ENCODE measurements at places on chromosomes 4 and X. TPM values are rescaled to one million over a fixed set of nuclear protein-coding genes. Genes with fewer than 3 reads are reported as not detected.

DNA sequence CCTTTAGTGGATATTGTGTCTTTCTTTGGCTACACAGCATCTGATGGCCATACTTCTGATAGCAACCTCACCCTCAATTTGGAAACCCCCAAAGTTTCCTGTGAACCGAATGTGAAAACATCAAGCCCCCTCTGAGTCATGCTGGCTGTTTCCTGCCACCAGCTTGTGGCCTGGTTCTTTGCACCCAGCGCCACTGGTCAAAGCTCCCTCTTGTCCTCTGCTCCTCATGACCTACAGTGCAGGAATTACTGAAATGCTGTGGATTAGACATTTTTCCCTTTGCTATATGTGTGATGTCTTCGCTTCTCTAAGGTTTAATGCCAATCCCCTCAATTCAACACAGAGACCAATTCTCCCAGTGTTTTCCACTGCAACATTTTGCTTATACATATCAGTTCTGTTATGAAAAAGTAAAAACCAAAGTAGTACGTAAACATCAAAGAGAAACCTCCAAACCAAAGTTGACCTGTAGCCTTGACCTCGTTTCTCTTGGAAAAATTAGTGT is 224.0 kb upstream of the TENM3 start:
- no peak for DNase-seq

- no peak for DNase-seq
Observed at GRCh38 chr4:1413687-1414479, 7.6 kb upstream of the NKX1-1 start.

DNA sequence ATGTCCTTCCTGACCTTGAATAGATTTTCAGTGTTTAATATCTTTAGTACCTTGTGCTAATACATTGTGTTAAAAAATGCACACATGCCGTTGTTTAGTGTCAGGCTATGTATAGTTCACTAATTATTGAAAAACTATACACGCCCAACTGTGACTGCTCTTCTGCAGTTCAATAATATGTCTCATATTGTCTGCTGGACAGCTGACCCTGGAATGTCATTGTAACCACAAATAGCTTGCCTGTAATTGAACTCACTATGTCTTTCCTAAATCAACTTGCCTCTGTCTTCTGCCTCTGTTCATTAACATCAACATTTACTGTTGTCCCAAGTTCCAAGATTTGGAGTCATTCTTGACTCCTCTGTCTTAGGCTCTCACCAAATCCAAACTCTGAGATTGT is 114.5 kb downstream of the TMA16 start:
- DNase-seq = no peak

DNA sequence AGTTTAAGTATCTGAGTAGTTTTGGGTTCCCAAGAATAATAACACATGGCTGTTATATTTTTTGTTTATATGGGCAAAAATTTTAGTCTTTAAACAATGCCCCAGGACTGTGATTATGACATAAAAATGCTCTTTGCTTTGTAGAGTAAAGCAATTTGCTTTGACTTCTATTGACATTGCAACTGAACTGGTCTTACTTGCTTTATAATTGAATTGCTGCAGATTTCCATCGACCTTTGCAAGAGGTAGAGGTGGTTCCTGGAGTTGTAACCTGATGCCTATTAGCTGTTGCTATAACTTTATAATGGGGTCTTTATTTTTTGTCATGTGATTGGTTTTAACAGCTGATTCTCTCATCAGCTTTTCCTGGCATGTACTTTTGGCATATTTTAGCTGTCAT is 302.9 kb downstream of the ARHGAP10 start:
- DNase-seq = no peak

DNA sequence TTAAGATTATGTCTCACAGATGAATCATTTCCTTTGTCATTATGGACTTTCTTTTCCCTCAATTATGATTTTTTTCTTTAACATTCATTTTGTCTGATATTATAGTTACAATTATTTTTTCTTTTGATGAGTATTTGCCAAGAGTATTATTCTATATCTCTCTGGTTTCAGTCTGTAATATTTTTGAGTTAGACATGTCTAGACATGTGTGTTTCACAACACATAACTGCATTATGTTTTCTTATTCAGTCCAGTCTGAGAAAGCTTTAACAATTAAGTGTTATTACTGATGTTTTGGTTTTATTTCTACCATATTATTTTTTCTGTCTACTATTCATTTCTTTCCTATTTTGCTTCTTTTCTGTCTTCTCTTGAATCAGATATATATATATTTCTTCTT is 108.3 kb upstream of the MID1IP1 start:
- DNase-seq = no peak

GRCh38 chr4:78645853-78646757 is 94.5 kb downstream of the ANXA3 start:
- DNase-seq = no peak

- DNase-seq = no peak
Observed at GRCh38 chrX:85544609-85545008, 165.1 kb upstream of the POF1B start.

DNA sequence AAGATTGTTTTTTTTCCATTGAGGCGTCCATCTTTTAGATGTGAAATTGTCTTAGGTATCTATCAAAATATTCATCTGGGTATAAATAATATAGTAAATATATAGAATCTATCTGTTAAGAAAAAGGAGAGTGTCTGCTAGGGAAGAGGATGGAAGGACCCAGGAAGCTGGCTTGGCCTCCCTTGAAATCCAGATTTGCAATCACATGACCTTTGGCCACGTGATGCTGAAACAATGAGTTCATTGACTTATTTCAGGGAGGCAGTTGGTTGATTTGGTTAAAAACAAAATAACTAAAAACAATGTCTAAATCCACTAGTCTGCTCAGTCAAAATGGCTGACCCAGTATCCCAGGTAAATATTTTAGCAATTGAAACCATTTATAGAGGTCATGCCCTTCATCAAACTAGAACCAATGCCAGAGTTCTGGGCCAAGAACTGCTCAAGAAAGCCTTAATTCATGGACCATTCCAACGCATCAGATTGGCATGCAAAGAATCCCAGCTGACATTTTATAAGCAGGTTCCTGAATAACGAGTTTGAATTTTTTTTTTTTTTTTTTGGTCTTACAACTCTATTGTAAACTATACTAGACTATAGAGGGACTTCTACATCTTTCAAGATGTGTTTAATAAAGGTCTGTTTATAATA is 172.7 kb downstream of the MID1 start:
- DNase-seq = no peak

DNA sequence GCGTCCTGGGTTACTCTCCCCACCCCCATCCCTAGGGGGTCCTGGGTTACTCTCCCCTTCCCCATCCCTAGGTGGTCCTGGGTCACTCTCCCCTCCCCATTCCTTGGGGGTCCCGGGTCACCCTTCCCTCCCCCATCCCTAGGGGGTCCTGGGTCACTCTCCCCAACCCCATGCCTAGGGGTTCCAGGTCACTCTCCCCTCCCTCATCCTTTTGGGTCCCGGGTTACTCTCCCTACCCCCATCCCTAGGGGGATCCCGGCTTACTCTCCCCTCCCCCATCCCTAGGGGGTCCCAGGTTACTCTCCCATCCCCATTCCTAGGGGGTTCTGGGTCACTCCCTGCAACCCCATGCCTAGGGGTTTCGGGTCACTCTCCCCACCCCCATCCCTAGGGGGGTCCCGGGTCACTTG is 1.5 kb downstream of the ASMTL start:
- no peak for DNase-seq

The APELA gene
- total RNA-seq = not detected

The CFP gene
- 17.7 TPM for total RNA-seq

The ATOH1 gene
- total RNA-seq = not detected
